Aorta (tissue), 5 donors: ENCODE measurements at places on chromosomes 11 and 22. TPM values are rescaled to one million over a fixed set of nuclear protein-coding genes. Genes with fewer than 3 reads are reported as not detected.

Gene GNB1L
- 5.0 TPM for total RNA-seq

Gene ASCL2
- total RNA-seq = 1.4 TPM

DNA sequence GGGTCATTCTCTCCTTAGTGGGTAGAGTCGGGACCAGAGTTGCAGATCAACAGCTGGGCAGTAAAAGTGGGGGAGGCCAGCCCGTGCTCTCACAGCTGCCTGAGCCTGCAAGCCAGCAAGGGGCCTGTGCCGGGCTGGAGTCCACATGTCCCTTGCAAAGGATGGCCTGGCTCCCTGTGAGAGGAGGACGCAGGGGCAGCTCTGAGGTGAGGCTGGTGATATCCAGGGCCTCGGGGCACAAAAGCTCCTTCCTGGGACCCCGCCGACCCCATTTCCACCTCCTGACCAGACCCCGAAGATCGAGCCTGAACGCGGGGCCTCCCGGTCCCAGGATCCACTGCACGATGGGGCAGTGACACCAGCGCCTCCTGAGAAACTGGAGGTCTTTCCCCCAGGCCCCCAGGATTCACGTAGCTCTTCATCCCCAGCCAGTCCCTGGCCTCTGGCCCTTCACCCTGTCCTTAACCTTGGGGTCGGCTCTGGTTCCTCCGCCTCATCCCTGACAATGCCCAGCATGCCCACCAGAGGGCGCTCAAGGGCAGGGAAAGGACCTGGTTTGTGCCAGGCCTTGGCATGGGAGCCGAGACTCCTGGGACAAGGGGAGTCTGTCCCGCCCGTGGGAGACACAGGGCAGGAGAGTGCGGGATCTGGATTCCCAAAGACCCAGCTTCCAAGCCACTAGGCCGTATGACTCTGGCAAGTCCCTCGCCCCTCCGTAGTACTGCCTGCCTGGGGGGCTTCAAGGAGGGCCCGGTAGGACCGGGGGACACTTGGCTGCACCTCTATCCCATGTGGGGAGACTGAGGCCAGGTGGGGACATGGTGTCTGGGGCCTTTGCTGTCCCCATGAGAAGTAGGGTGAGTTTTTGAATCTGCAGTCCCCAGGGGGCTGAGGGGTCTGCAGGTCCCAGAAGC lies 17.8 kb upstream of the WNT7B start:
- DNase-seq = peak; percentile 96

DNA sequence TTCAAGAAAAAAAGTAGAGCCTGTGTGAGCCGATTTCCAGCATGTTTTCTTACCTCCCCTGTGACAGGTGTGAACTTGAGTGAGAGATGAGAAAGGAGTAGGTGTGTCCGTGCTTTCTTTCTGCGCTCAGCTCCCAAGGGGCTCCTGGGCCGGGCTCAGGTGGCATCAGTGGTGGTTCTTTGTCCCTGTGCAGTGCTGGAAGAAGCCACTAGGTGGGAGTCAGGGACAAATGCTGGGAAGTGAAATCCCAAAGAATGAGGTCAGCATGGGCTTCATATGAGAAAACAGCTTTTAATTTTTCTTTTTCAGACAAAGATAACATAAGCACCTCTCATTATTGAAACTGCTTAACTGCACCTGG lies 57.8 kb downstream of the PPFIBP2 start:
- DNase-seq = peak; percentile 64

Gene GPR152
- not detected for total RNA-seq
